Fibroblast of upper back skin (primary cell): ENCODE measurements at places on chromosomes 1 and 21.
A peak's percentile ranks its signal among the peaks of the same experiment; 100 is the strongest.

GRCh38 chr1:198730952-198731351, 92.1 kb downstream of the PTPRC start:
- DNase-seq, result no peak

DNA sequence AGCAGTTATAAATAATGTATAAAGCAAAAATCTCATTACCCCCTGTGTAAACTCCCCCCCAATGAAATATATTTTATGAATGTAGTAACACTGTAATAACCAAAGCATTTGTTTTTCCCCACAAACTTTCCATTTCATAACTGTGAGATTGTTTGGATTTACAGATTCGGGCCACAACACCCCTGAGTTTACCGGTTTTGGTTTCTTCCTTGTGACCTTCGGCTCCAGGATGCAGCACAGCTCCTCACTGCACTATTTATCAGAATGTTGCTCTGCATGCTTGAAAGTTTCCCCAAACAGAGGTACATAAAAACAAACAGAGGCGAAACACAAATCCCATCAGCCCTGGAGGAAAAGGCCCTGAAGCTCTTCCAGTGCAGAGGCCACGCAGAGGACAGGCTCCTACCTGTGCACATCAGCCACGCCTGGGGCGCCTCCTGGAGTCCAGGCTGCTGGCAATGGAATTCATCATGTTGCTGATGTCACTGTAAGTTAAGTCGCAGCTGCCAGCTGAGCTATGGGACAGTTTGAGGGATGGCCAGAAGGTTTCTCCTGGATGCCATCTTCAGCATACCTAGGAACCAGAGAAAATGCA, 122.0 kb downstream of the LMO4 start:
- no peak for DNase-seq

- no peak for DNase-seq
Measured at GRCh38 chr1:5901841-5902240, 90.4 kb downstream of the NPHP4 start.

- peak; percentile 6 for DNase-seq
Measured at GRCh38 chr1:201334325-201335173, 42.9 kb downstream of the TNNT2 start.

DNA sequence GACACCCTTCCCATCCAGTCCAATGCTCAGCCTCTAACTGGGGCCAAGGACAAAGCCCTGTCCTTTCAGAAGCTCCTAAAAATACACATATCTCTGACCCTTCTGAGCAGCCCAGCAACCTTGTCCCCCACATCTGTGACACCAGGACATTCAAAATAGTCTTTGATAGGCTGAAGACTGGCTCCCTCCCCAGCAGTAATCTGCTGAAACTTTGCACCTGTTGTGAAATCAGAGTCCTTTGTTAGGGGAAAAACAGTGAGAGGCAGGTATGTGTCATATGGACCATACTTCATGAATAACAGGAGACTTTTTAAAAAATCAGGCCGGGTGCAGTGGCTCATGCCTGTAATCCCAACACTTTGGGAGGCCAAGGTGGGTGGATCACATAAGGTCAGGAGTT, 82.4 kb upstream of the VAMP3 start:
- no peak for DNase-seq

- peak; percentile 85 for DNase-seq
Measured at GRCh38 chr1:16324456-16324890, 27.8 kb downstream of the FBXO42 start.

GRCh38 chr1:71324671-71325267, 243.9 kb upstream of the ZRANB2 start:
- DNase-seq, result peak; percentile 17

- DNase-seq, result no peak
Measured at GRCh38 chr1:35914717-35915116, 16.2 kb upstream of the AGO3 start.

- DNase-seq, result no peak
Measured at GRCh38 chr1:23416964-23417363, 7.6 kb downstream of the TCEA3 start.

DNA sequence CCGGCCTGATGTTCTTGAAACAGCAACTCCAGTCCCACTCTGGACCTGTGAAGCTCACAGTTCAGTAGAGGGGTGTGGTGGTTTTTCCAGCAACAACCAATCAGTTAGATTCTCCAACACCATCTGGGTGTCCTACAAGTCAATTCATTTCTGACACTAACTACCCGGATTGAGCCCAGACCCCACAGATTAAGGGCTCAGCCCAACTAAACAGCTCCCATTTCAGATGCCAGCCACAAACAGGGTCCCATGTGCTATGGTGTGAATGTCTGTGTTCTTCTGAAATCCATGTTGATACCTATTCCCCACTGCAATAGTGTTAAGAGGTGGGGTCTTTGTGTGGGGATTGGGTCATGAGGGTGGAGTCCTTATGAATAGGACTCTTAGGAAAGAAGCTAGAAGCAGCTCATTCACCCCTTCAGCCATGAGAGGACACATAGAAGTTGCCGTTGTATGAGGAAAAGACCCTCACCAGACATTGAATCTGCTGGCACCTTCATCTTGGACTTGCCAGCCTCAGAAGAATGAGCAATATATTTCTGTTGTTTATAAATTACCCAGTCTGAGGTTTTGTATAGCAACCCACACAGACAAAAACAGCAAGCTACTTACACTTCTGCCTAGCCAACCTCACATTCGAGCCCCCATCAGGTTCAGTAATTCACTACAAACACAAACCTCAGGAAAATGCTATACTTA, 53.6 kb downstream of the IRF2BP2 start:
- no peak for DNase-seq

DNA sequence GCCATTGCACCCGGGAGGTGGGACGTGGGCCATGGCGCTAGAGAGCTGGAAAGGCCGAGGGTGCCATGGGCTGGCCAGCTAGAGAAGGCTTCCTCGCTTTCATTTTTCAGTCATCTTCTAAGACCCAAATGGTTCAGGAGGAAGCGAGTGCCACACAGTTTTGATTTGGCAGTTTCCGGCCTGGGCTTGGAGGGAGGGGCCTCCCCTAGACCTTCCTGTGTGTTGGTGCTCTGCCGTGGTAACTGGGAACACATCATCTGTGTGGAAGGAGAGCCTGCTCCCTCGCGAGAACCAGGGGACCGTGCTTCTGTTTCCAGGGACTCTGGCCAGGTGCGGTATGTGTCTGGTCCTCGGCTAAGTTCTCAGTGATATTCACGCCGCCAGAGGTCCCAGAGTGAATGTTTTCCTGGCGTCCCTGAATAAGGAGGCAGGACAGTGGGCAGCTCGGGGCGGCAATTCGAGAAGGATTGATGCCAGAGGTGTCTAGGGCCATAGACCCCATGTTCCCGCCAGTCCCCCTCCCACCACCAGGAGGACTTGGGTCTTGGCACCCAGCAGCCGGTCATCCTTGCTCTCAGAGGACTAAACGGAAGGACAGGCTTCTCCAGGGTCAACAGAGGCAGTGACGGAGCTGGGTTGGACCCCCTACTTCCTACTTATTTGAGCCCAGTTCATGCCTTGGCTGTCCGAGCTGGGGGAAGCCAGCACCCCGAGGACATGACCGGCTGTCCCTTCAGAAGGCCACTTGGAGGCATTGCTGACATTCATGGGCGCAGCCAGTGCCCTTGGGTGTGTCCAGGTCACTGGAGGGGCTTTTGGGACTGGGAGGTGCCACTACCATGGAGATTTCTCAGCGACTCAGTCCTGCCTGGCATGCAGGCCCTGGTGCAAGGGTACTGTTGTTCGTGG, 2.7 kb upstream of the NPHP4 start:
- no peak for DNase-seq

DNA sequence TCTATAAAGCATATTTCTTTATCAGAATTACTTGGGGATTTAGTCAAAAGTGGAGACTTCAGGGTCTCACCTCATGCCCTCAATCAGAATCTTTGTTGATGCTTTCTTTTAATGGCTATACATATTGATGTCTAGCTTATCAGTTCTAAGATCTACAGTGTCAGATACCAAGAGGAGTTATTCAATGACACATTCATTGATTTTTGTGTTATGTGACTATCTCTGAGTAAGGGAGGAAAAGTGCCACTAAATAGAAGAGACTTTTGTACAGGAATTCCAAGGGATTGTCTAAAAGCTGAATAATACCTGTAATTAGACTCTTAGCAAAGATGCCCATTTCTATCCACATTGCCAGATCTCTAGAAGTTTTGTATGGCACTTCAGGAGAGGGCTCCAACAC, 87.2 kb downstream of the HLX start:
- DNase-seq, result no peak

GRCh38 chr1:203599875-203600781, 26.5 kb upstream of the ATP2B4 start:
- no peak for DNase-seq

GRCh38 chr1:66012106-66012784, 219.6 kb downstream of the PDE4B start:
- DNase-seq, result no peak

- DNase-seq, result no peak
Measured at GRCh38 chr1:23966973-23967493, 7.4 kb downstream of the PNRC2 start.

DNA sequence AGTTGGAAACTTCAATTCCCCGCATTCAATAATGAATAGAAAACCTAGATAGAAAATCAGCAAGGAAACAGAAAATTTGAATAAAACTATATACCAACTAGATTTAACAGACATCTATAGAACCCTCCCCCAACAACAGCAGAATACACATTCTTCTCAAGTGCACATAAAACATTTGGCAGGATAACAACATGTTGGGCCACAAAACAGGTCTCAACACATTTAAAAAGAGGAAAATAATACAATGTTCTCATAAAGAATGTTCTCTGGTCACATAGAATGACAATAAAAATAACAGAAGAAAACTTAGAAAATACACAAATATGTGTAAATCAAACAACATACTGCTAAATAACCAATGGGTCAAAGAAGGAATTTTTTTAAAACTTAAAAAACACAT, 24.9 kb downstream of the ITGB3BP start:
- no peak for DNase-seq

- peak; percentile 75 for DNase-seq
Measured at GRCh38 chr1:211331011-211331709, 4.5 kb downstream of the TRAF5 start.

DNA sequence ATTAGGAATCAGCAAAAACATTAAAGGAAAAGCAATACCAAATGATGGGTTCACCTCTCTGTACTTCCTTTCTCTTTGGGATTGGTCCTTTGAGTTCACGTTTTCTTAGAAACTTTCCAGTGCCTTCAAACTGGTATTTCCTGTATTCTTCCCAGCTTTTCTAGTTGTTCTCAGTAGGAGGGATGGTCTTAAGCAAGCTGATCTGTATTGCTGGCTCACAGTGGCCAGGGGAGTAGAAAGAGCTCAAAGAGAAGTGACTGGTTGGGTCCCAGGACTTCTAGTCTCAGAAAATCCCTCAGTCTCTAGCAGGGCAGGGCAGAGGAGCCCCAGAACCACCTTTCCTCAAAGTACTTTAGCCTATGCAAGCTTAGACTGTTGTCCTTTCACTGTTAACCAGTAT, 10.1 kb upstream of the USP24 start:
- DNase-seq, result no peak

GRCh38 chr1:112872551-112872962, 83.4 kb downstream of the SLC16A1 start:
- no peak for DNase-seq

DNA sequence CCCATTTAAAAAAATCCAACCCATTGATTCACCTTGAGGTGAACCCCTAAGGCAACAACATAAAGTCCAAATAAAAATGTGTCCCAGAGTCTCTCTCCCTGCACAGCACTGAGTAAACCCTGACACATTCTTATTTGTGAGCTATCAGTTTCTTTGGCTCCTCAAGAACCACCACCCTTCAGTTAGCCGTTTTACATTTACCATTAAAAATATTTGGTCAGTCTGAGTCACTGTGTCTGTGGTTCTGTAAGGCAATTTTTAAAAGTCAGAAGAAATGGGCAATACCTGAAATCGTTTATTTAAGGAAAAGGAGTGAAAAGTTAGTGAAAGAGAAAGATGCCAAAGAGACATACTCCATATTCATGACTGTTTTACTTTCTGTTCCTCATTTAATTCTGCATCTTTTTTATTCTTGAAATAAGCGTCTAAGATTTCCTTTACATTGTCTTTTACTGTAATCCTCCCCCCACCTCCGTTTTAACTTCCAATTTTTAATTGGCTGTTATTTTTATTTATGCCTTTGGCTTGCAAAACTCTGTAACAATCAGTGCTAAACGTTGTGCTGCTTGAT, 91.7 kb upstream of the IVNS1ABP start:
- no peak for DNase-seq

DNA sequence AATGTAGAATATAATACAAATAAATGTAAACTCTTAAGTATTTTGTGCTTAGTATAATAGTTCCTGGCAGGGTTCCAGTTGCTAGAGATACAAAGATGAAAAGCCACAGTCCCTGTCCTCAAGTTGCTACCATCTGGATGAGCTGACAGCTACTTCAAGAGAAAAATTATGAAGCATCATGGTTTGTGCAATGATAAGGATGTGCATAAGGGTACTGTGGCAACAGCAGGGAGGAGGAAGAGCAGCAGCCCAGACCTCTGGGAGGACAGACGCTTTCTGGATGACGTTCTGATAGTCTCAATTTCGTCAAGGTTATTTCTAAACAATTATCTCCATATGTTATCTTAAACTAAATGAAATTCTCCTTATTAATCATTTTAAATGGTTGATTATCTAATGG, 198.9 kb downstream of the NTNG1 start:
- peak; percentile 5 for DNase-seq

GRCh38 chr1:16348414-16349182, 3.7 kb downstream of the FBXO42 start:
- DNase-seq, result peak; percentile 60

DNA sequence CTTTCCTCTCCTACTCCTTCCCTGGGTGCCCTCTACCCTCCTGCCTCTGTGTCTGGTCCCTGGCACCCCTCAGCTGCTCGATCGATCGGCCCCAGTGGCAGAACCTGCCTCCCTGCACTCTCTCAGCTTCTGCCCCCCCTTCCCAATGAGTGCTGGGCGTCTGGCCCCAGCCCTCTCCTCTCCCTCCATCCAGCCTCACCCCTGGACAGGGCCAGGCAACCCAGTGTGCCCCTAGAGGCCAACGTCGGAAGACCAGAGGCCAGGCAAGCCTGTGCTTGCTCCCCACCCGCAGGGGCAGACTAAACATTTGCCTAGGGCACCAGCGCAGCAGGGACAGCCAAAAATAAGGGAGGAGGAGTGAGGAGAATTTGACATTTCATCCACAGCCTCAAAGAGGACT, 43.5 kb downstream of the LGR6 start:
- DNase-seq, result no peak

- DNase-seq, result peak; percentile 71
Measured at GRCh38 chr1:27403065-27403726, 10.8 kb downstream of the GPR3 start.

GRCh38 chr1:72601035-72601674, 318.8 kb upstream of the NEGR1 start:
- no peak for DNase-seq

- no peak for DNase-seq
Measured at GRCh38 chr1:51728611-51729155, 111.8 kb downstream of the OSBPL9 start.

- DNase-seq, result no peak
Measured at GRCh38 chr1:2617971-2618470, 14.8 kb downstream of the MMEL1 start.
